ENCODE measurements at places on chromosomes 2 and 18.

- DNase-seq, result no peak
Measured at GRCh38 chr2:116489944-116490343, 1324.5 kb upstream of the DDX18 start.

- DNase-seq, result no peak
Measured at GRCh38 chr2:224086226-224086914, 47.3 kb upstream of the SERPINE2 start.

DNA sequence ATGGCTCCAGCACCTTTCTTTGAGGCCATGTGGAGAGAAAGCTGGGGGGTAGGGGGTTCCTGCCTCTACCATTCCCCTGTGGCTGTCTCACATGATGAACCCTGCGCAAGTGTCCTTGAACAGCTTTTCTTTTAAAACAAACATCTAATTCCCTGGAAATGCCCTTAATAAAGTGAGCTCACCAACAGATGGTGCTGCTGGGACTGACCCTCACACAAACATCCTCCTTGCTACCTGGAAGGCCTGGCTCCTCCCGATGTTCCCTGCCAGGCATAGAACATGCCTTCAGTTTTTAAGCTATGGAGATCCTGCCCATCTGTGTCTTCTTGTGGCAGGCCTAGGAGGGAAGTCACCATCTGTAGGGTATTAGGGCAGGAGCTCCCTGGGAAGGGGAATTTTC, 60.7 kb upstream of the GATA6 start:
- DNase-seq, result no peak

DNA sequence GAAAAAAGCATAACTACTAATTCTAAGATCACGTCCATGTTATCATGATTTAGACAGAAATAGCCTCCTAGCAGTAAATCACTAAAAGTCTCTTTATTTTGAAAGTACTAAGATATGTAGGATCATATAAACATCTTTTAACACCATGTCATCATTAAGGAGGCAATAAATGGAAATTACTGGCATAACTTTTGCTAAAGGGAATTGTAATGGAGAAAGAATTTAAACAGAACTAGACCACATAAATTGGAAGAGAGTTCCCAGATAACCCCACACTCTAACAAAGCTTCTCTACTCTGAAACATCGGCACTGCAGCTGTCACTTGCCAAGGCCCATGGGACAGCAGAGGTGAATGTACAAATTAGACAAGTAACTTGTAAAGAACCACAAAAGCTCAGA, 29.5 kb downstream of the STK39 start:
- DNase-seq, result no peak

DNA sequence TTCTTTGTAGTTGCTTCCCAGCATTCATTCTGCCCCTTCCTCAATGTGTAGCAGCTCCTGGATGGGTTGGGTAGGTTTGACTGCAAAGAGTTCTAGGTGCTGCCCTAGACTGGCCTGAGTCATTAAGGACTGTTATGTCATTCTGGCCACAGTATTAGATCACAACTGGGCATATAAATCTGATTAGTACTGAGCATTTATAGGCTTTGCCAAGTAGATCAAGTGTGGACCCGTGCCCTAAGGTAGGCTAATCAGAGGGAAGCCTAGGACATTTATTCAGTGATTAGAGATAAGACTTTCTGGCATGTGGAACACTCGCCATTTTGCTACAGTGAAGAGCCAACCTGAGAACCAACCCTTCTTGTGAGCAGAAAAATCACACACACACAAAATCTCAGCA, 2.7 kb downstream of the KATNAL2 start:
- no peak for DNase-seq

GRCh38 chr2:120672526-120673204, 63.0 kb upstream of the GLI2 start:
- DNase-seq, result no peak

DNA sequence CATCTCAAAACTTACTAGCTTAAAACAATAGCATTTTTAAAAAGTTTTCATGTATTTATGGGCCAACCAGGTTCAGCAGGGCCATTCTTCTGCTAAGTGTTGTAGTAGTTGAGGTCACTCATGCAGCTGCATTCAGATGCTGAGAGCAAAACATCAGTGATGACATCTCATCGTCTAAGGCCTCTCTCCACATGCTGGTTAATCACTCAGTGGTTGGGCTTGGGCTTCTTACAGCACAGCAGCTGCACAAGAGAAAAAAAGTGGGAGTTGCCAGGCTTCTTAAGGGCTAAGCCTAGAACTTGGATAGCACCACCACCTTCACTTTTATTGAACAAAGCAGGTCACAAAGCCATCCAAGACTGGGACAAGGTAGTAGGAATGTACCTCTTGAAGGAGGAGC, 190.3 kb downstream of the IRS1 start:
- DNase-seq, result no peak

Data from CD4-positive, alpha-beta T cell treated with Interleukin-10 for 1 hour (primary cell).